NCI-H226 (cell line): ENCODE measurements at places on chromosomes 2 and 18.

GRCh38 chr2:216116418-216116817, 7.3 kb downstream of the XRCC5 start:
- DNase-seq: no peak

DNA sequence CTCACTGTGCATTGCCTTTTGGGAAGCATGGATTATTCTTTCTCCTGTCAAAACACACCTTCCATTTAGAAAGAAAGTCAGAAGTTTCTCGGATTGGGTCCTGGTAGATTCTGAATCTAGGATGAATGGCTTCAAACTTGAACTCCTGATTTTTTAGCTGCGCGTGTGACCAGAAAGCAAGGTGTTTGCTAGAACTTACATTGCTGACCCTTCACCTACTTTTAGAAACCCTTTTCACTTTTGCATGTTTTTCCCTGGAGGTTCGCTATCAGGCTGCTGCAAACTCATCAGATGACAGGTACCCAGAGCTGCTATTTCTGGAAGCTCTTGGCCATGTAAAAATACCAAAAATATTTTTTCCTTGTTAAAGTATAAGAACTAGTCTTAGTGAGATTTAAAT, 132.0 kb downstream of the QPCT start:
- DNase-seq: no peak

DNA sequence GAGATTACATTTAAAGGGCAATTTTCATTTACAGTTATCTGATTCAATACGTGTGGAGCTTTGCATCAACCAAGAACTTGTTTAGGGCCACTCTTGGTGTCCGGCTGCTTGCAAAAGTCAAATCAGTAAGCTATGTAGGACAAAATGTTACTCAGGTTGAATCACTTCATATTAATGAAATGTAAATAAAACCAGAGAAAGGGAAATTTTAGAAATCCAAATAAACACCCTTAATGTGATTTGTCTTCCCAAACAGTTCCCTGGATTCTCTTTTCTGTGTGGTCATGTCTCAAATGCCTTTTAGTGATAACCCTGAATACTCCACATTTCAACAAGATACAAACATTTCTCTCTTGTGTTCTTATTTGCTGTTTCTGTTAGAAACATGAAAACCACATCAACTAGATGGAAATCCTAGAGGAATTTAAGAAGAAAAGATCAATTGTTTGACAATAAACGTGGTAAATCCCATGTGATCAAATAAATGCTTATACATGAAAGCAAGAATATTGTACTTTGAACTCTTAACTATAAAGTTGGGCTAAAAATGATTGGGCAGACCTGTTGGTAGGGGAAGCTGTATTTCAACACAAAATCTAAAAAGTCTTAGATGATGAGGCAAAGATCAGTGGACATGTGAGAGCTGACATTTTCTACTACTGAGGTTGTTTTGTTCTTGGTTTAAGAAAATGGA, 101.3 kb downstream of the CDC42EP3 start:
- peak; percentile 32 for DNase-seq

DNA sequence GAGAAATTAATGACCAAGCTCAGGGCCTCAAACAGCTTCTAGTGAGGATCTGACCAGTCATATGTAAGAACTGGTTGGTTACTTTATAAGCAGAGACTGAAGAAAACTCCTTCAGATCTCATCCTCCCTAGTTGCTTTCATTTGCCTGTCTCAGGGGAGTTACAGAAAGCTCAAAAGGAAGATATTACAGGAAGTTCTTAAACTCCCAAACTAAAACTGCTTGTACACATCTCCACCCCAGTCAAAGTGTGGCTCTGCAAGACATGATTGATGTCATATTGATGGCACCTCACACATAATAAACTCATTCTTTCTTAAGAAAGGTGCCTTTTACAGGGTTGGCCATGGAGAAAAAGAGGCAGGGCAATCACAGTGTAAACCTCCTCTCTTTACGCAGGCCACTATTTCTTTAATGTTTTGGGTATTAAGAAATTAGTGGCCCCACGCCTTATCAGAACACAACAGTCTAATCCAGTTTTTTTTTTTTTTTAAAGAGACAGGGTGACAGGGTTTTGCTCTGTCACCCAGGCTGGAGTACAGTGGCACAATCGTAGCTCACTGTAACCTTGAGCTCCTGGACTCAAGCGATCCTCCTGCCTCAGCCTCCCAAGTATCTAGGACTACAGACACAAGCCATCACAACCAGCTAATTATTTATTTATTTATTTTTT, 62.6 kb upstream of the STK17B start:
- DNase-seq: no peak

DNA sequence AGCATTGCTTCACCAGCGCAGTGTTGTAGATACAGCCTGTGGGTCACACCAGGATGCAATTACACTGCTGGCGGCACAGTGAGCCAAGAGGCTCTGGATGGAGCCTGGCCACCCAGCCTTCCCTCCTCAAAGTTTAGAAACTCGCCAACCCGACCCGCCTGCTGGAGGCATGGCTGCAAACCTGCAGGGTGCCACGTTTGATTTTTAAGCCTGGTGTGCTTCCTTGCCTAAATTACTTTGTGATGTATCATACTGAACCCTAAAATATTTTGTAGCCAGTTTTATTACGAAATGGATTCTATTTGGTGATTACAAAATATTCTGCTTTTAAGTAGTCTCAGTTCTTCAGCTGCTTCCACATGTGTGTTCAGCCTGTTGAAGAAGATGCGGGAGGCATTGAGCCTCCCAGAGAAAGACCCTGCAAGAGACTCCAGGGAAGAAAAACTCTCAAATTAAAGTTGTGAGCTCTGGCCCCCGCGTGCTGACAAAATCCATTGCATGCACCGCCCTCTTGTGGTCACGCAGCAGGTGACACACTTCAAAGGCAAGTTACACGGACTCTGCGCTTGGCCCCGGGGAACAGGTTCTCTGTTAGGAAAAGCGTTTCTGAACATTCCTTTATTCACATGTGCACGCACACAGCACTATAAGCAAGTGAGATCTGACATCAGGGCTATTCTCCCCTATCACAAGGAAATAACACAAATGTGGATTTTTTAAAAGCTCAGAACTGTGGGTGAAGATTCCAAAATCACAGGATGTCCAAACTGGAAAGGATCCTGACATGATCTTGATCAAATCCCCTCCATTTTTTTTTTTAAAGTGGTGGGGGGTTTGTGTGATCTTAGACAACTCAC, 63.0 kb upstream of the TWIST2 start:
- DNase-seq: peak; percentile 24

DNA sequence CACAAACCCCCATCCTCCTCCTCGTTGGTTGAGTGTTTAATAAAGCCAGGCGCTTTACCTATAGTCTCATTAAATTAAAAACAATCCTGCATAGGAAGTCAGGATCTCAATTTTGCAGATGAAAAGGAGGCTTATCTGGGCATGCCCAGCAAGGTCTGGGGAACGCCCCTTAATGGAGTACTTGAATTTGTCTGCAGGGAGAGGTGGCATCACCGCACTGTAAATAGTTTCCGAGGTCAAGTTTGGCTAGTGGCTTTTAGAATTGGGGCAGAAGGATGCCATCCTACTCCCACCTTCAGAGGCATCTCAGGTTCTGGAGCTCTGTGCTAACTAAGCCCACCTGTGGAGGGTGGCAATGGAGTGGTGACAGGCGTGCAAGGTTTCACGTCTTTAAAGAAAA, 149.2 kb downstream of the TGIF1 start:
- no peak for DNase-seq

- DNase-seq: no peak
These were observed 266.3 kb upstream of the ACVR2A start for GRCh38 chr2:147578529-147578928.

GRCh38 chr2:236862961-236863728, 222.5 kb upstream of the COPS8 start:
- no peak for DNase-seq

GRCh38 chr2:149725234-149725633, 137.7 kb upstream of the MMADHC start:
- no peak for DNase-seq

DNA sequence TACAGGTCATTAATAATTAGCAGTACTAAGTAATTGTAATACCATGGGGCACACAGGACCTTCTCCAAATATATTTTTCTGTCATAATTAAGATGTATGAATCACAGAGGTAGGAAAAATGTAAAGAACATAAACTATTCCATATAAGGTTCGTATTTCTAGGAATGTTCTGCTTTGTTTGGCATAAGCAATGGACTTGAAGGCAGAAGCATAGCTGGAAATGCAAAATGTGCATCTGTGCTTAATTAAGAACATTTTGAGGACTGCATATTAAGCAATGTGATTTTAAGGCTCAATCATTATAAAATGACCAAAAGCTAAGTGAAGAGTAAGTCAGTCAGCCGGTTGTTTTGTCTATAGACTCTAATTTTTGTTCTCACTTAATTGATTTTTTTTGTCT, 123.2 kb downstream of the RBM43 start:
- DNase-seq: no peak

DNA sequence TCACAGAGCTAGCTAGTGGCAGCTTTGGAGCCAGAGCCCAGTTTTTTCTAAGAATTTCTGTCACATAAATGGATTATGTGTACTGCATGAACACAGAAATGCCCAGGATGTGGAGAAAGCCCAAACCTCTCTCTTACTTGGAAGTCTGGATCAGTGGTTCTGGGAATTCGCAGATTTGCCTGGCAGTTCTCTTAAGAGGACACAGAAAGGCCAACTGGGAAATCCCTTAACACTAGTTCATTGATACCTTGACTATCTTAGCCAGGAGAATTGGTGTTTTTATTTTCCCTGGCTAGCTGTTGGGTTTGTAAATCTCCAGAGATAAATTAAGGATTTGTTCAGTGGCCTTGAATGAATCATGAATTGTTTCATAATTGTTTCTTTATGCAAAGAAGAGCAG, 95.3 kb downstream of the DPP10 start:
- DNase-seq: no peak

GRCh38 chr18:55105873-55106272, 146.6 kb upstream of the CCDC68 start:
- no peak for DNase-seq

GRCh38 chr2:101831351-101831865, 133.9 kb downstream of the MAP4K4 start:
- peak; percentile 73 for DNase-seq

GRCh38 chr2:41923156-41923786, 124.5 kb upstream of the PKDCC start:
- peak; percentile 67 for DNase-seq

GRCh38 chr2:120379916-120380893, 34.3 kb downstream of the INHBB start:
- no peak for DNase-seq

GRCh38 chr18:62802523-62802922, 87.2 kb downstream of the PHLPP1 start:
- no peak for DNase-seq

DNA sequence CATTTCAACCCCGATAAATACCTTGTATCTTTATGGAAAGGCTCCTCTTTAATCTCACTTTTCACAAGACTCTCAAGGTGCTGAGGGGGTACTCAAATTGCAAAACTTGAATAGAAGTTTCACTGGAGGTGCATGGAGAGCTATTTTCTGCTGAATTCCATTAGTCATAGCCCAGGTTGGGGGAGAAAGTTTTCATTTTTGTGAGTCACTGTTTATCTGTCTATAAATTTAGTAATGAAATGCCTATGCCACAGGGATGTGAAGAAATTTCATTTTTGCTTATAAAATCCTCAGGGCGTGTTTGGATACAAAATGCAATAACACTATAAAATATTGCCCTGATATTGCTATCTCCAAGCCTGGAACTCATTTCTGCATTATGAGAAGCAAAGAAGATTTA, 346.3 kb downstream of the LRATD1 start:
- DNase-seq: peak; percentile 26

DNA sequence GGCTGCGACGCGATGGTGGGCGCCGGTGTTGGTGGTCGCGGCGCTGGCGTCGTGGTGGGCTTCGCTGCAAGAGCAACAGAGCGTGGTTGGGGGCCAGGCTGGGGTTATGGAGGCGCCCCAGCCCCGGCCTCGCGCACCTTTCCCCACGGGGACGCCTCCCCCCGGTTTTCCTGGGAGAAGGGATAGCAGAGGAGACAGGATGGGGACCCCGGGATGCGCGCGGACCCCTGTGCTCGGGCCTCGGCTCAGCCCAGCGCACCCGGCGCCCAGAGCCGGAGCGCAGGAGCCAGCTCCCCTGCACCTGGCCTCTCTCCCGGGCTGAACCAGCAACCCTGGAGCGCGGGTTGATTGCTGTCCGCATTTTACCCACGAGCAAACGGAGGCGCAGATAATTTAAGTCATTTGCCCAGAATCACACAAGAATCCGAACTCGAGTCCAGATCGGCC, 1.0 kb downstream of the CD8A start:
- DNase-seq: no peak

- DNase-seq: no peak
These were observed 40.3 kb downstream of the CYP27C1 start for GRCh38 chr2:127179766-127180165.

- peak; percentile 59 for DNase-seq
These were observed 80.5 kb upstream of the CAVIN2 start for GRCh38 chr2:191927319-191927867.

DNA sequence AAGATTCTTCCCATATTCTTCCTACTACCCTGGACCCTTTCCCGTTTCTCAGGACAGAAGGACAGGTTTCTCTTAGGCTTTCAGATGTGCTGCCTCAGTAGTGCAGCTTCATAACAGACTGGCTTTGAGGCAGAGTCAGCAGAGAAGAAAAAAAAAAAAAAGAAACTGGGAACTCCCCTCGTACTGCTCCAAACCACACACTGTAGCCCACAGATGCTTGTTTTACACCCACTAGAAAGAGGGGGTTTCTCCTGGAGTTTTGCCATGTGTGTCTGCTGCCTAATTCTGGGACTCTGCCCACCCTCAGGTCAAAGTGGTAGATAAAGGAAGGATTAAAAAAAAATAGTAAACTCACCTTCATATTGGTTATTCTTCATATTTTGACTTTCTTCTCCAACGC, 95.9 kb downstream of the NCOA1 start:
- no peak for DNase-seq

DNA sequence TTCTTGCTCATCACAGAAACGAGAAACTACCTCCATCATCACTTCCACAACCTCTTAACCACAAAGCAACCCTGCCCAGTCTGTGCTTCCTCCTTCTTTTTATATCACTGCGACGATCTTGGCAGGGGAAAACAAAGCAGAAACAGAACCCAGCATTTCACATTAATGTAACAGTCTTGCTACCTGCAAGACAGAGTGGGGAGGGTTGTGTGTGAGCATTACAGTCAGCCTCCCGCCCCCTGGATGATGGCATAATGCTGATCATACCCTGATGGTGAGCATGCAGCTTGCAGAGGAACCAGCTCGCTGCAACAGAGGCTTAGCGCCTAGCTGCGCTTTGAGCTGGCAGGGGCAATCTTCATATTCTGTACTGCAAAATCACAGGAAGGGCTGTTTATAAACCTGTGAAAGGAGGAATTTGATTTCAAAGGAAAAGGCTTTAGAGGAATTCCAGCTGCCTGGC, 376.1 kb downstream of the IRS1 start:
- DNase-seq: no peak

DNA sequence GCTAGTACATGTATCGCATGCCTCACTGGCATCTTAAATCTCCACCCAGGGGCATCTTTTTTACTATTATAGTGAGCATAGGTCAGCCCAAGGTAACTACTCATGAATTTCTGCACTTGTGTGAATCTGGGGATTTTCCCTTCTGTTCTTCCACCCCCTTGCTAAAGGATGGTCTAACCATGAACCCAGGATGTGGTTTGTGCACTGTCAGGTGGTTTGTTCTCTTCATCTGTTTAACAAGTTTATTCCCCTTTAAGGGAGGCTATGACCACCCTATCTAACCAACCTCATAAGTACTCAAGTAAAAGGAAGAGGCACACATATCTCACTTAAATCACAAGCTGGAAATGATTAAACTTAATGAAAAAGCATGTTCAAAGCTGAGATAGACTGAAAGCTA, 243.0 kb downstream of the RPRM start:
- no peak for DNase-seq
